ENCODE measurements at places on chromosomes 6 and 20.

DNA sequence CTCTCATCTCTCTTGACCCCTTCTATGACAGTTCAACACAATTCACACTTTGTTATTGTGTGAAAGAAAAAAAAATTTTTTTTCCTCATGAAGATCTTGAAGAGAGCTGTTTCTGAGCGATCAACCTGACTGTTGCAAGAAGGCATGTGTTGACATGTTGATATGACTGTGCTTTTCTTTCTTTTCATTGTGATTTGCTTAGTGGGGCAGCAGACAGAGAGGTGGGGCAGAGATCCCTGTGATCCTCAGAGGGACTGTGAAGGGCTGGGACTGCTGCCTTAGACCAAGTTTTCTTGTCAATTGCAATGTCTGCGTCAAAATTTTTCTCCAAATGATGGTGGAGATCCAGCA, 70.8 kb upstream of the IYD start:
- DNase-seq = no peak

- DNase-seq = no peak
Observed at GRCh38 chr6:139510040-139510790, 135.8 kb upstream of the CITED2 start.

DNA sequence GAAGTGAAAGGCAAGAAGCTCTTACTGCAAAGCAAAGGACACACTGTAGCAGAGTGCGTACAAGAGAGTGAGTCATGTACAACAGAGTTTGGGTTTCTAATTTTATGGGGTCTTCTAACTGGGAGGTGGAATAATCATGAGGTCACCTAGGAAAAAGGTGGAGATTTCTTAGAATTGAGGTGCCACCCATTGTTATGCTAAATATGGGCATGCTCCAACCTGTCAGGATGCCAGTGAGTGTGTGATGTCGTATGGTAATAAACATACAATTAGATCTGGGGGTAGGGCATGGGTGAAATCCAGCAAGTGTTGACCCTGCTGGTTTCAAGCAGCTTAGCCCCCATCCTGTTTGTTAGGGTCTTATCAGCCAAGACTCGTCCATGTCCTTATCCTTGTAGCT, 46.6 kb downstream of the OR2B6 start:
- DNase-seq = no peak

GRCh38 chr6:169212436-169212835, 41.2 kb downstream of the THBS2 start:
- no peak for DNase-seq

- DNase-seq = peak; percentile 30
Observed at GRCh38 chr20:38208088-38208487, 43.0 kb upstream of the TGM2 start.

- no peak for DNase-seq
Observed at GRCh38 chr6:84635081-84635761, 129.2 kb downstream of the TBX18 start.

DNA sequence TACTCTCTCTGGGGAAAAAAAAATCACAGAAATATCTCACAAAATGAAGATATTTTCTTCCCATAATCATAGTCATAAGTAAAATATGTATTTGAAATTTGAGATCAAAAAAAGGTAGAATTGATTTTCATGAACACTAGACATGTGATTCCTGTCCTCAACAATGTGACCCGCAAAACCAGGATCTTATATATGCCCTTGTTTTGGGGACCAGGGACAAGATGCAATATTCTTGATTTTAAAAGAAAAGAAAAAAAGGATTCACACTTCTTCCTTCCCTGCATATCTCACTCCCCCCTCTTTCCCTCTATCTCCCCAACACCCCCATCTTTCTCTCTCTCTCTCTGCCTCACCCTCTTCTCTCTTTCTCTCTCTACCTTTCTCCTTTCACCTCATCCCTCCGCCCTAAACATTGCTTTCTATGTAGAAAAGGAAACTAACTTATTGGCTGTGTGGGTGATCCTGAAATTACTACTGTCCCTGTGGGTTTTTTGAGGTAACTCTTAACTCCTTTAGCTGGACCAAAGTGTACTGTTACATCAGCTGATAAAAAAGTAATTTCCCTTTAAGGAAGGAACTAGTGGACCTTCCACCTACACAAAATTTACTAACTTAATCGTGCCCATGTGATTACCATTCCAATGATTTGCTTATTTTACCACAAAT, 85.6 kb downstream of the AIG1 start:
- DNase-seq = no peak

DNA sequence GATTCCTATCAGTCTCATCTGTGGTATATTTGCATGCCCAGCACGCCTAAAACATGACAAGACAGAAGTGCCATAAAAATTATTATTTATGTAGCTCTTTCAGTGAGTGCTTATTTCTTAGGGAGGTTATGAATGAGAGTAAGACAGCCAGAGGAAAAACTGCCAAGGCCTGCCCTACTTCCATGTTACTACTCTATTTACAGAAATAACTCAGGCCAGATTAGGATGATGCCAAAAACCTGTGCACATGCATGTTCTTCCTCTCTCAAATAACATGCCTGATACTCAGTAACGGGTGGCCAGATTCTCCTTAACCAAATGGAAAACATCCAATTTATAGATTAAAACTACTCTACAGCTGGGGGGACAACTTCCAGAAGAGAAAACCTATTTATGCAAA, 45.7 kb downstream of the ILRUN start:
- DNase-seq = no peak

DNA sequence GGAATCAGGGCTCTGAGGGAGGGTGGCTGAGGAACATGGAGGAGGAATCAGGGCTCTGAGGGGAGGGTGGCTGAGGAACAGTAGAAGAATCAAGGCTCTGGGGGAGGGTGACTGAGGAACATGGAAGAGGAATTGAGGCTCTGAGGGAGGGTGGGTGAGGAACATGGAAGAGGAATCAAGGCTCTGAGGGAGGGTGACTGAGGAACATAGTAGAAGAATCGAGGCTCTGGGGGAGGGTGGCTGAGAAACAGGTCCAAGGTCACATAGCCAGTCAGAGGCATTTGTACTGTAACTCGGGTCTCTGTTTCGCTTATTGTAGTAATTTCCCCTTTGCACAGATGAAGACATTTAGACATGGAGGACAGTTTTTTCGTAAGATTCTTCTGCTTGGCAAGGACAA, 164.8 kb downstream of the SOBP start:
- DNase-seq = no peak

DNA sequence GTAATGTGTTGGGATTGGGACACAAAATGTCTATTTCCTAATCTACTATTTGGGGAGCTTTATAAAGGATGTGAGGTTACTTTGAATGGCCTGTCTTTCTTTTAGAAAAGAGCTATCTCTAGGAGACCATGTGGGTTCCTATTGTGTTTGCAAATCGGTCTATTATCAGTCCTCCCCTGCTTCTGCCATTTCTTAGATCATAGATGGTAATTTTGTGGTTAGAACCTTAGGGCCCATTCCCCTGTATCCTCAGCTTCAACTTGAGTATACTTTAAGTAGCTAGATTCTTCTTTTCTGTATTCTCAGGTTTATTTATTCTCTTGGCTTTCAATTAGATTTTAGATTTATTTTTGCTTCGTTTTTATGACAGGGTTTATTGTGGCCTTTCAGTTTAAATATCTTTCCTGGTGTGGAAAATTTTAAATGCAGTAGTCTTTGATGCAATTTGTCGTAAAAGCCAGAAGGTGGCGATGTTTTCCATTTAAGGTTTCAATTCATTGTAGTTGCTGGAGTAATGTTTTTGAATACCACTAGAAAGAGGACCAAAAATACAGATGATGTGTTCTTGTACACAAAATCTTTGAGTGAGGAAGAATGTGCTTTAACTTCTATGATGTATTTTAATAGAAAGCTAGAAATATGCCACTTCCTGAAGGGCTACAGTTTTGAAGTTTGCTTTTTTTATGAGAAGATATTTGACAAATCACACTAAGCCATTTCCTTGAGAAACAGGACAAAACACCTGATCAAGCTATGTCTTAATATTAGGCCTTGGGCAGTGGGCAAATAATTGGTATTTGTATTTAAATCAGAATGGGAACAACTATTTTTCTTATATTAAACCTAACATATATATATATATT, 20.3 kb downstream of the TBPL1 start:
- DNase-seq = no peak

DNA sequence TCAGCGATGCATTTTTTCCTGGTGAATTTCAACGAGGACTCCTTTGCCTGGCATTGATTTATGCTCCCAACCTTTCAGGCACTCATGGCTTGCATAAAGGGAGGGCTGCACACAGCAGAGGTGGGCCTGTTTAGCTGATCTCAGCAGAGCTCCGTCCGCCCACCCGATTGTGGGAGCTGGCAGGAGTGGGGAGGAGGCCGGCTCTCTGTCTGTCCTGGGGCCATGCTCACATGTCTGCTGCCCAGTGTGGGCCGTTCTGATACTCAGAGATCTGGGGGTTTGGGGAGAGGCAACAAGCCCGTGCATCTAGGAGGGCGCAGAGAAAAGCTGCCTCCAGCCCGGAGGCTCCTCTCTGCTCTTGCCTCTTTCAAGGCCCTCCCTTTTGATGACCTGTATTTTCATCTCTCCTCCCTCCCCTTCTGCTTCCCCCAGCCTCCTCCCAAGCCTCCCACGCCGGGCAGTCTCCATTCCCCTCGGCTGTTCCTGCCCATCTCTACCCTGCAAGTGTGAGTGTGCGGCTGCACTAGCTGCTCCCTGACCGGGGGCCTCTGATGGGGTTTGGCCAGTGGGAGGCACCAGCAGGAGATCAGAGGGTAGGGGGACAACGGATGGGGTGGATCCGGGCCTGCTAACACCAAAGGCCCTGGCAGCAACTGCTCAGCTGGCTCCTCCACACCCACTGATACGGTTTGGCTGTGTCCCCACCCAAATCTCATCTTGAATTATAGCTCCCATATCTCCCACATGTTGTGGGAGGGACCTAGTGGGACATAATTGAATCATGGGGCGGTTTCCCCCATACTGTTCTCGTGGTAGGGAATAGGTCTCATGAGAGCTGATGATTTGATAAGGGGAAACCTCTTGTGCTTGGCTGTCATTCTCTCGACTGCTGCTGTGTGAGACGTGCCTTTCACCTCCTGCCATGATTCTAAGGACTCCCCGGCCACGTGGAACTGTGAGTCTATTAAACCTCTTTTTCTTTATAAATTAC, 39.6 kb upstream of the MLN start:
- DNase-seq = no peak

DNA sequence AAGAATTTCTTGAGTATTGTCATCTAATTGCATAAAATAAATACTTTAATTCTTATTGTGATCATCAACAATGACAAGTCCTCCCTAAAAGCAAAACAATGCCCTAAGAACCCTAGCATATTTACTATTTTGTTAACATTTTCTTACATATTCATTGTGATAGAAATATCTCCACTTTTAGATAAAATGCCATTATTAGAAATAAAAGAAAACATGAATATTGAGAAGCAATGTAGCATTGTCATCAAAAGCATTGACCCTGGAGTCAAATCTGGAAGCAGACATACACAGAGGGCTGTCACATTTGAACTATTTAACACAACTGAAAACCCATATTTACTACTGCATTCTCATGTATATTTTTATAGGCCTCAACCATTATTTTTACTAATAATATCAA, 257.7 kb downstream of the SYNE1 start:
- DNase-seq = no peak

DNA sequence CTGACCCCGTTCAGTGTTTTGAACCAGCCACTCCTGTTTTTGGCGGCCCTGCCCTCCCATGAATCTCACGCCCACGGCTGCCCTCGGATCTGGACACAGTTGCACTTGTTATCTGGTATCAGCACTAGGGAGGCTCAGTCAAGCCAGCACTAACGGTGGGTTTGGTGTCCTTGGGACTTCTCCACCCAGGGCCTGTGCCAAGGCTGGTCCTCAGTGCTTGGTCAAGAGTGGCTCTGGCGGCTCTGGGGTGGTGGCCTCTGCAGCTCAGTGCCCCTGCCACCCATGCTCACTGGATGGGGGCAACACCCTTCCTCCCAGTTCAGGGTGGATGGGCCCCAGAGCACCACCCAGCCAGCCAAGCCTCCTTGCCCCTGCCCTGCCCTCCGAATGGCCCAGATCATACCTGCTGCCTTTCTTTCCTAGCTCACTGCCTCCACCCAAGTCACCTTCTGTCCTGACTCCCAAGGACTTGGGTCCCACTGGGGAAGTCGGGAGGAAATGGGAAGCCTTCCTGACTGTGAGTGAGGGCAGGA, 54.7 kb downstream of the SSR1 start:
- DNase-seq = no peak

DNA sequence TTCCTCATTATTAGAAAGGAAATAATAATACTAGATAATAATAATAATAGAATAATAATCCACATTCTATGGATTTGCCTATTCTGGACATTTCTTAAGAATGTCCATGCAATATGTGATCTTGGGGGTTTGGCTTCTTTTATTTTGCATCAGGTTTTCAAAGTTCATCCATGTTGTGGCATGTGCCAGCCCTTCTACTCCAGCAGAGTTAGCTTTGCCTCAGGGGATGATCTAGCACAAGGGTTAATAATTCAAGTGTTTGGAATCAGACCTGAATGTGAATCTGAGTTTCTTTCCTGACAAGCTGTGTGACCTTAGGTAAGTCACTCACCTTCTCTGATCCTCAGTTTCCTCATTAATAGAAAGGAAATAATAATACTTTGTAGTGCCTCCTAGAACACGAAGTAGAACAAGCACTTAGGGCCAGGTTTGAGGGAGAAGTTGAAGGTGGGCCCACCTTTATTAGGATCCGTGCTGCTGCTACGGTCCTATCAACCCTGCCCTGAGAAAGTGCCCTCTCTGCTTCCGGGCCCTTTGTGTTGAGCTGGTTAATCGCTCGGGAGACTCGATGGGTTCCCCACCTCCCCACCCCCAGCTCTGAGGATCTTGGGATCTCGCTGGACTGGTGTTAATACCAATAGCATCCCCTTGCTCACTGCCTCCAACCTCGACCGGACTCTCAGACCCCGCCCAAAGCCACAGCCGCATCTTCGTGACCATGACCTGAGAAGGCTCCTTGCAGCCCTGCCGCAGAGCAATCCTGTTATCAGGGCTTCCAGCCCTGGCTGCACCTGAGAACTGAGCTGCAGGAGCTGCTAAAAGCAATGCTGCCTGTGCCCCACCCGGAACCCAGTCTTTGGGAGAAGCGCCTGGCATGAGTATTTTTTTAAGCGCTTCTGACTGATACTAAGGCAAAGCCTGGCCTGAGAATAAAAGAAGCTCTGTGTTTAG, 26.9 kb downstream of the RBM38 start:
- DNase-seq = no peak

GRCh38 chr6:142906945-142907470, 38.0 kb downstream of the HIVEP2 start:
- DNase-seq = no peak

DNA sequence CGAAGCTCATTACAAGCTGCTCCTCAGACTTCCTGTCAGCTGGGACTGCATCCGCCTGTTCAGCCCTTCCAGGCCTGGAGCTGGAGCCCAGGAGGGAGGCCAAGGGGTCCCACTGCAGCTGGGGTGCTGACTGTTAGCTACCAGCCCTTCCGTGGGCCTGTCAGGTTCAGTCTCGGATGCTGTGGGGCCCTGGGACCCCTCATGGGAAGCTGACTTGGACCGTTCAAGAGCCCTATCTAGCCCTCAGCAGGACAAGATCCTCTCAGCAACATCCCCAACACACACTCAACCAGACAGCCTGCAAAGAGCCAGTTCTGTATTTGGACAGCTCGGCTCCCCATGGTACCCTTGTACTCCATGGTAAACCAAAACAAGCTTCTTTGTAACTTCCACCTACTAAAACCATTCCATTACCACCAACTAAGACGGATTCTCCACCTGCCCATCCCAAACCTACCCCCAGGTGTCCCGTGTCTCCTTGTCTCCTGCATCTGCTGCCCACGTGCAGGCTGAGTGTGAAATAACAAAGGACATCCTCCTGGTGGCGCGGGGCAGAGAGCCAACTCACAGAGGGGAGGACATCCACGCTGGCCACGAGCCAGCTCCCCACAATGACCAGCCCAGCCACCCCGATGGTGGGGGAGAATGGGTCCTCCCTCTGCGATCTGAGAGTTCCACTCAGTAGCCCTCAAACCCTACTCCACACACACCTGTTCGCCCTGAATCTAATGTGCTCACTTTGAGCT, 111.2 kb downstream of the TAF4 start:
- DNase-seq = peak; percentile 37
